ENCODE measurements at places on chromosomes 4 and X. TPM values are rescaled to one million over a fixed set of nuclear protein-coding genes. Genes with fewer than 3 reads are reported as not detected.

Gene FHL1
- 20.0 TPM for total RNA-seq

Gene HSFX1
- total RNA-seq = 0.50 TPM

Gene ARMCX1
- 22.4 TPM for total RNA-seq

Gene ITIH6
- total RNA-seq = not detected

Gene FSTL5
- total RNA-seq = not detected

Gene RAB40A
- total RNA-seq = not detected

All from H9 (cell line).